CD8-positive, alpha-beta memory T cell (primary cell): ENCODE measurements at places on chromosomes 13 and 19. TPM values are rescaled to one million over a fixed set of nuclear protein-coding genes. Genes with fewer than 3 reads are reported as not detected.

KXD1 gene
- 128 TPM for total RNA-seq

NEK5 gene
- total RNA-seq: not detected

DNA sequence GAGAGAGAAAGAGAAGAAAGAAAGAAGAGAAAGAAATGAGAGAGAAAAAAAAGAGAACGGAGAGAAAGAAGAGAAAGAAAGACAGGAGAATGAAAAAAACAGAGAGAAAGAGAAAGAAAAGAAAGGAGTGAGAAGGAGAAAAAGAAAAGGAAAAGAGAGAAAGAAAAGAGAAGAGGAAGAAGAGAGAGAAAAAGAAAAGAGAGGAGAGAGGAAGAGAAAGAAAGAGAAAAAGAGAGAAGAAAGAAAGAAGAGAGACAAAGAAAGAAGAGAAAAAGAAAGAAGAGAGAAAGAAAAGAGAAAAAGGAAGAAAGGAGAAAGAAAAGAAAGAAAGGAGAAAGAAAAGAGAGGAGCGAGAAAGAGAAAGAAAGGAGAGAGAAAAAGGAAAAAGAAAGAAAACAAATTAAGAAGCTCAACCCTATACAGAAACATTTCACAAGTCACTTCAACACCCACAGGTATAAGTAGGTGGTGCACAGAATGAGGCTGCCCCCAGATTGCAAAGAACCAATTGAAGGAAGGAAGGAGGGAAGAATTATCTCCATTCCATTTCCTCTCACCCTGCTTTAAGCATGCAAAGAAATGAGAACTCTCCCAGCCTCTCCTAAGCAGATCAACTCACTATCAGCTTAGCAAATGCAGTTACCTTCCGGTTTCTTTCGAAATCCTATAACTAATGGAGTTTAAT is 98.8 kb upstream of the CACNA1A start:
- no peak for DNase-seq
- H3K4me3 ChIP-seq: no peak overlapping the region
- no peaks in the 10 kb centered on the region for H3K36me3 ChIP-seq

- no peaks in the 10 kb centered on the region for H3K4me1 ChIP-seq
- no peak for DNase-seq
- H3K27me3 ChIP-seq: no peaks in the 10 kb centered on the region
- H3K27ac ChIP-seq: no peak within 1 kb of the TSS
Observed at GRCh38 chr19:44356383-44357111, at the start of gene ZNF112. Gene ZNF112, minus strand, starts transcription at chr19:44356680. Its CDS starts 16,141 bp downstream, at chr19:44340539.

DNA sequence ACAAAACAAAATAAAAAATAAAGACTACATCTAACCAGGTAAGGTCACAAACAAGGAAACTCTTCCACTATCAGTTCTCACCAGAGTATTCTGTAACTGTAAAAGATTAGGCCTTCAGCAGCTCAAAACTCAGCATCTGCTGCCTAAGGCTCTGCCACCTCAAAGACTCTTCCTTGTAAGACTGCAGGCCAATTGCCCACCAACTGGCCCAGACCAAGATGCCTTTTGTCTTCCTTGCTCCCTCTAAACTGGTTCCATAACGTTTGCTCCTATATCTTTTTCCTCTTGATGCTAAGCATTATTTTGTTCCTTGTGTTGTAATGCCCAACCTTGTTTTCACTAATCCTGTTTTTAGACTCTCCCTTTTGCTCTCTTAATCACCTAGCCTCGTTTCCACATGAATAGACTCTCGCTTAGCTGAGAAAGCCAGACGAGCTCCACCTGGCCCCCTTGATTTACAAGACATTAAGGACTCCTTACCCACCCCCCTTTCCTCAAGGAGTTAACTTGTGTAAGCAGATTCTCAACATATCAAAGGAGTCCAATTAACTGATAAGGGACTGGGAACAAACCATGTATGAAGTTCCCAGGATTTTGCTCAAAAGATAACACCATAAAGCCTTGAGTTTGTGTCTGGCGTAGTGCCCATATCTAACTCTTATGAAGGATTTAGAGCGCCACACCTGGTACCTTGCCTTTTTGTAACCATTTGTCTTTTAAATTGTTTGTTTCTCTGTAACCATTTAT is 1.5 kb downstream of the ZNF814 start:
- peaks cover 7% of the 10 kb centered on the region for H3K4me1 ChIP-seq
- no peaks in the 10 kb centered on the region for H3K36me3 ChIP-seq
- peak overlapping the region; percentile 90 for H3K4me3 ChIP-seq
- no peaks in the 10 kb centered on the region for H3K27me3 ChIP-seq
- DNase-seq: no peak
- no peak overlapping the region for H3K27ac ChIP-seq

DNA sequence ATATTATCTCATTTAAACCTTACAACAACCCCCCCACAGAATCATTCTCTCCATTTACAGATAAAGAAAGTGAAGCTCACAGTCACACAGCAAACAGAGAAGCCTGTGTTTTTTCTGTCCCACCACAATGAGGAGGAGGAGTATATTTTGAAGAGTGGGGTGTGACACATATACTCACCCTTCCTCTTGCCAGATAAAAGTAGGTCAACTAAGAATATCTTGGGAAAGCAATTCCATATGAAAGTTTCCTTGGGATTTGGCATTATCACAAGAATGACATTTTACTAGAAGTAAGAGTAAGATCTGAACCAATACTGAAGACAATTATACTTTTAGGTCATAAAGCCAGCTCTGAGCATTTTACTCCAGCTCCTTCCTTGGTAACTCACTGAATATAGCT is 287.5 kb upstream of the HTR2A start:
- no peak overlapping the region for H3K27ac ChIP-seq
- no peak for DNase-seq
- H3K36me3 ChIP-seq: no peaks in the 10 kb centered on the region
- H3K4me1 ChIP-seq: no peaks in the 10 kb centered on the region
- no peak overlapping the region for H3K4me3 ChIP-seq
- H3K27me3 ChIP-seq: no peaks in the 10 kb centered on the region
